ENCODE measurements at places on chromosomes 5 and 9.

- DNase-seq = no peak
Measured at GRCh38 chr5:14503017-14503680, 78.4 kb upstream of the OTULINL start.

DNA sequence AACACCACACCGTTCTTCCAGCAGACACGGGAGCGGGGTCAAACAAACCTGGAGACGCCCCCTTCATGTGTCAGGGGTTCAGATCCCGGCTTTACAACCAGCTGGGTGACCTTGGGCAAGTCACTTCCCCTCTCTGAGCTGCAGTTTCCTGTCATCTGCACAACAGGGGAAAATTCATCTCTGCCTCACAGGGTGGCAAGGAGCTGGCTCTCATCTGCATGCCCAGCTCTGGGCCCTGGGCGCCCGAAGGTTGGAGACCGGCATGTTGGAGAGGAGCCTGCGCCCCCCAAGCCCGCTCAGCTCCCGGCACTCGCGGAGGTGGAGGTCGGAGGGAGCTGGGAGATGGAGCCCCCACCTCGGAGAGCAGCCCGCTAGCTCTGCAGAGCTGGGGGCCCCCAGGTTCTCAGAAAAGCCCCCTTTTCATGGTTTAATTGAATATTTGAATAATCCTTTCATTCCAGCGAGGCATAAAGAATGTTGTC lies 20.4 kb downstream of the NR5A1 start:
- DNase-seq = no peak

DNA sequence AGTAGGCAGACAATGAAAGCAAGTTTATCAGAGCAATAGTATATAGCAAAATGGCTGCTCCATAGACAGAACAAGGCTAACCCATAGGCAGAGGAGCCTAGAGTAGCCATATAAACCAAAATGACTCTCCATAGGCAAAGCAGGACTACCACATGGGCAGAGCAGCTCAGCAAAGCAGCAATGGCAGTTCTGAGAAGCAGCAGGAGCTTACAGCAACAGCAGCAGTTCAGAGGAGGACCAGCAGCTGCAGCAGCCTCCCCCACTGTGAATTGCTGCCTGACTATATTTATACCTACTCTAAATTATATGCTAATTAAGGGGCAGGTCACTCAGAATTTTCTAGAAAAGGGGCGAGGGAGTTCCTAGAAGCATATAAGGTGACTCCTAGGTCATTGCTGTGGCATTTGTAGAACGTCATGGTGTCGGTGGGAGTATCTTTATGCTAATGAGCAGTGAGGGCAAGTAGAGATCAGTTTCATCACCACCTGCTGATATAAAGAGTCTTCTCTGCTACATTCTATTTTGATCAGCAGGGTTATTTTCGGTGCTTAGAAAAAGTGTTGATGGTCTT lies 1115.5 kb downstream of the DTWD2 start:
- no peak for DNase-seq

GRCh38 chr5:76383126-76383832 lies 19.8 kb upstream of the IQGAP2 start:
- no peak for DNase-seq

GRCh38 chr5:97297063-97297703 lies 114.1 kb upstream of the RIOK2 start:
- DNase-seq = peak; percentile 47

DNA sequence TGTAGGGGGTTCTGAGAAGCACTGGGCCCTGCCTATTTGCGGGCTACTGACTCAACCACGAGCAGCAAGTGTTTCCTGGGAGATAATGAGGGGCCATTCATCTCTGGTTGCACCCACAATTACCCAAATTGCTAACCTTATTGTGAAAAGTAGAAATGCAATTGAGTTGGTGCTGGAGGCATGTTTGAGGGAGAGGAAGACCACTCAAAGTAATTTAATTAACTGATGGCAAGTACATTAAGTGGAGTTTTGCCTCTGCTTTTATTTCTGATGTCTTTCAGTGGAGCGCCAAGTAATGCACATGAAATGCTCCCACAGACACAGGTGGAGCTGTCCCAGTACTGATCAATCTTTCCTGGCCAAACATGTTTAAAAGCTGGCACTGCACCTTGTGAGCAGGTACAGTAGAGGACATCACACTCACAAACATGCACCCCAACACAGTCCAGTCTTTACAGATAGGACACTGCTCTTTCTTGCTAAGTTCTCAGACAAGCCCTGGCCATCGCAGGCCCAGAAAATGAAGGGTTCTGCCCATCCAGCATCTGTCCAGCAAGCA lies 195.4 kb downstream of the HSPA4 start:
- DNase-seq = no peak

DNA sequence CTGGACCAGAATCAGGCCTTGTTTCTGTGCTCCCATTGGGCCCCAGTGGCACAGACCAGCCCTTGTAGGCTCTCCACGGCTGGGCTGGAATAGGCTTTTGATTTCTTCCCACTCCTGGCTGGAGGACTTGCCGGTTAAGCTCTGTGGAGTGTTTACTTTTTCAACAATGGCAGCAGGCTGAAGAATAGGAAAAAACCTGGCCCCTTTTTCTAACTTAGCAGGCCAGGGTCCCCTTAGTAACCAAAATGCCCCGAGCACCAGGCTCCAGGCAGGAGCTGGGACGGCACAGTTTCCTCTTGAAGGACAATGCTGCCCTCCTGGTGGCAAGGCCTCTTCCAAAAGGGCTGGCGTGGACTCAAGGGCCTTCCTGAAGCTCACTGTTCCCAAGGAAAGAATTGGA lies 230.3 kb downstream of the CRB2 start:
- no peak for DNase-seq

DNA sequence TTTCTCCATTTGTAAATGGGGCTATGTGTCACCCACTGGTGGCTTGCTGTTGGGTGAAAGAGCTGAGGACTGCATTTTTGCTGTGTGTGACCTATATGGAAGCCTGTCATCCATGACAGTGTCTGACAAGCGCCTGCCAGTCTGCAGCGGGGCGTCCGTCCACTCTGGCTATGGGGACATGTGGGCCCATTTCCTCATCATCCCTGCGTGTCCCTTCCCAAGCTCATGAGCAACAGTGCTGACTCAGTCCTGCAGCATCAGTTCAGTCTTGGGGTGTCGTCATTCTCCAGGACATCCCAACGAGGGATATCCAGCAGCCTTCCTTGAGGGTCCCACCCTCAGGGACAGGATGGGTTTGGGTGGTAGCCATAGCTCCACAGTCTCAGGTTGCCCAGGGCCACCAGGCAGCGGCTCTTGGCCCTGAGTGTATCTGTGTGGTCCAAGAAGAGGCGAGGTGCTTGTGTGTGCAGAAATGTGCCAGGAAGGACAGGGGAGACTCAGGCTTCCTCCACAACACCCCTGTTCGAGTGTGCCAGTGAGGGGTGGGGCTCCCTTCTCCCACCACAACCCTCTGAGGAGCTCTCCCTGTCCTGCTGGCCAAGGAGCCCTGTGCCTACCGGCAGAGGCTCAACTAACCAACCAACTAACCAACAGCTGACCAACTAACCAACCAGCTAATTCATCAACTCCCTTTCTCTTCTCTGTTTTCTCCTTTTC lies 2.1 kb downstream of the FGD3 start:
- DNase-seq = no peak

DNA sequence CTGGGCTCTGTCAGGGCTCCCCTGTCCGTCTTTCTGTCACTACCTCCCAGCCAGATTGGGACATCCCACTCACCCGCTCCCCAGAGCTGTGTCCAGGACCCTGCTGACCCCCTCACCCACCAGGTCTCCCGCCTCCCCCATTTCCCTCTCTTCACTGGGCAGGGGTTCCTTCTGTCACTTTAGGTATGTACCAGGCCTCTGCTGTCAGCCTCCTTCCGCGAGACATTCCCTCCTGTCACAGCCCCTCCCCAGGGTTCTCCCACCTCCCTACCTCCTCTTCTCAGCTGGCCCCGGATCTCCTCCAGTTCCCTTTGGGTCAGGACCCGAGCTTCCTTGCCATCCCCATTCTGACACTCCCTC lies 488 bp downstream of the POLR1E start:
- no peak for DNase-seq

DNA sequence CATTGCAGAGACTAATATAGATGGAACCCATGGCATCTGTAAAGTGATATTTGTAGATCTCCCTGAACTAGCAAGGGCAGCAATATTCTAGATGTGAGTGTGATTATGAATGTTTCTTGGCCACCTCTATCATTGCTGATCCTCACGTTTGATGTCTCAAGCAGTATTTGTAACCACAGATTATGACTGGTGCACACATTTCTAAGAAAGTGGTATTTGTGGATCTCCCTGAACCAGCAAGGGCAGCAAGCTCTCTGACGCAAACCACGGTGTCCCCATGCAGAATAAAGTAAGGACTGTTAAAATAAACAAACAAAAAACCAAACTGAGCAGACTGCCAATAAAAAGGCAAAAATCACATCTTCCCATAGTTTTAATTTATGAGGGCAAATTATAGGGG lies 301.3 kb downstream of the CSNK1G3 start:
- peak; percentile 64 for DNase-seq

DNA sequence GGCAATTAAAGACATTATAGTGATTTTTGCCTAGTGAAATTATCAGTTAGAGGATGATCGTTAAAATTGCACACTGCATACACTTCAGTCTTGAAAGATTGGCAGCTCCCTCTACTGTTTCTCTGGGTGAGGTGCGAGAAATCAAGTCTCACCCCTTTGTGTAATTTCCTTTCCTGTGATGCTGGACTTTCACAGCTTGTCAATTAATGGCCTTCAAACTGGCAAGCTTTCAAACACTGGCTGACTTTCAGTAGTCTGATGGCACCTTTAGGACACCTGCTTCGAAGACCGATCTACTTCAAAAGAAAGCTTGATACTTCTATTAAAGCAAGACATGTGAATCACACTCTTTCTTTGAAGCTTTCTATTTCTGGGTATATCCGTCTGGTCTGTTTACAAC lies 706.7 kb upstream of the PTPRD start:
- no peak for DNase-seq

All from fibroblast of gingiva (primary cell).